Small intestine (tissue), 16 donors: ENCODE measurements at places on chromosomes 3 and 15.

GRCh38 chr3:21668012-21668411 lies 83.0 kb downstream of the ZNF385D start:
- no peak for DNase-seq

GRCh38 chr3:116102037-116102436 lies 343.2 kb downstream of the LSAMP start:
- no peak for DNase-seq

- DNase-seq: no peak
Observed at GRCh38 chr3:150079029-150079739, 108.5 kb upstream of the PFN2 start.

DNA sequence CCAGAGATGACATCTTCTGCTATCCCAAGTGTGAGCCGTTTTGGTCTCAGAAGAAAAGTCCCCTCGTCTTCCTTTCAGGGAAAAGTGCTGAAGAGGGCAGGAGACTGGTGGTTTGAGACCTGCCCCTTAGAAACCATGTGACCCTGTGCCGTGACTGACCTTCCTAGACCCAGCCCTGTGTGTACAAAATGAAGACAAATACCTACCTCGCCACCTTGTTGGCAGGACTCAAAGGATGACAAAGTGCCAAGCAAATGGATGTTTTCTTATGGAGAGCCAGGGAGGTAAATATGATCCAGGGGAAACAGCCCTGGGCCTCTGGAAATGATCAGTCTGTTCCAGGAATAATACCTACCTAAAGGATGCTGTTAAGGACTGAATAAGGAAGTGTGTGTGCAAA lies 41.3 kb downstream of the FAM174B start:
- no peak for DNase-seq

DNA sequence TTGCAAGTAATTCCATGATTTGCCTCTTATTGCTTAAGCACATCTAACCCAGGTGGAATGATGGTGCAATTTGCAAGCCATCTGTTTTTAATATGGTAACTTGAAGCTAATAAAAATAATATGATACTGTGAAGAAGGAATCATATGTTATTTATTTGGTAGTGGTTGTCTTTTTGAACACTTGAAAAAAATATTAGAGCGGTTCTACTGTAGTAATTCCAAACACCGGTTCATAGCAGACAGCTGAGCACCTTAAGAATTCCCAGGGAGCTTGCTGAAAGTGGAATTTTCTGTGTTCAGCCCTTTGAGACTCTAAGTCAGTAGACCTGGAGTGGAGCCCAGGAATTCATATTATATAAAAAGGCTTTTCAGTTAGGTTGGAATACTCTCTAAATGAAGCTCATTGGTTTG lies 687.4 kb downstream of the EDEM1 start:
- DNase-seq: no peak

DNA sequence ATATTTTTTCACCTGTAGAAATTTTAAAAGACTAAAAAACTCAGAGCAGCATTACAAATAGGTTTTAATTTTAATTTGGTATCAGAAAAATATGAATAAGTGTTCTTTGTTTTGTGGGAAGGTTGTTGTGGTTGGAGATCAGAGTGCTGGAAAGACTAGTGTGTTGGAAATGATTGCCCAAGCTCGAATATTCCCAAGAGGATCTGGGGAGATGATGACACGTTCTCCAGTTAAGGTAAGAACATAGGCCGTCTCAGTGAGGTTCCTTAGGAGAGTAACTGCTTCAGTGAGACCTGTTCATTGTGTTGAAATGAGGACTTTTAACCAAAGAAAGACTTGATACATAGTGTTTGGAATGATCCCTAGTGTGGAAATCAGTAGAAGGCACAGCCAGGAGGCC lies 44.8 kb downstream of the OPA1 start:
- DNase-seq: no peak

DNA sequence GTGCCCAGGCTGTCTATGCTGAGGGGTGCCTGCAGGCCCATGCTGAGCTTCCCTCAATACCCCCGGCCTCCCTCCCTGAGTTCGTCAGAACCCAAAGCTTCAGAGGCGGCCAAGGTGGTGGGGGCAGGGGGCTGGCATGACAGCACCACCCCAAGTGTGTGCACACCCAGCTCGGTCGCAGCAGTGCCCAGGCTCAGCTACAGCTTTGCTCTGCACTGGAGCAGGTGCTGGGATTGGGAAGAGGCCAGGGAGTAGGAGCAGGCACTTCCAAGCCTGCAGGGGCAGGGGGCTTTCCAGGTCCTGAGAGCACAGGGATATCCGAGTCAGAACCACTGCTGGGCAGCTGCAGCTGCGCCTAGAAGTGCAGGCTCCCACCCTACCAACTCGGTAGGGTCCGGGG lies 283.9 kb downstream of the UBE2E2 start:
- DNase-seq: no peak

- no peak for DNase-seq
Observed at GRCh38 chr3:46715507-46716175, 2.0 kb downstream of the PRSS50 start.

GRCh38 chr15:60520013-60520824 lies 41.3 kb upstream of the ICE2 start:
- DNase-seq: no peak

GRCh38 chr3:161673866-161674265 lies 177.3 kb downstream of the OTOL1 start:
- no peak for DNase-seq
